Muscle of leg (tissue), 16 donors: ENCODE measurements at places on chromosomes 3 and 15. TPM values are rescaled to one million over a fixed set of nuclear protein-coding genes. Genes with fewer than 3 reads are reported as not detected.

Gene HCLS1
- polyA plus RNA-seq, result 8.8 TPM

Gene CYP11A1
- 2.4 TPM for polyA plus RNA-seq

Gene PRR20G
- polyA plus RNA-seq, result not detected

Gene SELENOT
- 53.5 TPM for polyA plus RNA-seq

Gene TNFAIP8L3
- polyA plus RNA-seq, result 1.1 TPM

Gene DCP1A
- polyA plus RNA-seq, result 16.4 TPM
